ENCODE measurements at places on chromosomes 2 and 18.

- no peak for DNase-seq
Observed at GRCh38 chr2:28869494-28870145, 489 bp downstream of the TRMT61B start.

DNA sequence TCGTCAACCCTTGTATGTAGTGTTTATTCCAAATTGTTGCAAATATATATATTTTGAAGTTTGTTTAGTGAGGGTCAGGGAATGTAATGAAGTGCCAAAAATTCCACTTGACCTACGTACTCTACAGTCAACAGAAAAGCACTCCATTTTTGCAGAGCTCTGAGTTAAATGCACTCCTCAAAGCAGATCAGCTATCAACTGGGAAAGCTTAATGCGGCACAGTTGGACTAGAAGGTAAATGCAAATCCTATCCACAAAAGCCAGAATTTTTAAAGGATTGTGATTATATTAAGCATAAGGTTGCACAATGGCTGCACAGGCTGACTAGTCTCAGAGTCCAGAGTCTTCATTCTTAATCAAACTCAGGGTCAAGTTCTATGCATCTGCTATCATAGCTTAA, 577.1 kb downstream of the ARHGAP15 start:
- no peak for DNase-seq

DNA sequence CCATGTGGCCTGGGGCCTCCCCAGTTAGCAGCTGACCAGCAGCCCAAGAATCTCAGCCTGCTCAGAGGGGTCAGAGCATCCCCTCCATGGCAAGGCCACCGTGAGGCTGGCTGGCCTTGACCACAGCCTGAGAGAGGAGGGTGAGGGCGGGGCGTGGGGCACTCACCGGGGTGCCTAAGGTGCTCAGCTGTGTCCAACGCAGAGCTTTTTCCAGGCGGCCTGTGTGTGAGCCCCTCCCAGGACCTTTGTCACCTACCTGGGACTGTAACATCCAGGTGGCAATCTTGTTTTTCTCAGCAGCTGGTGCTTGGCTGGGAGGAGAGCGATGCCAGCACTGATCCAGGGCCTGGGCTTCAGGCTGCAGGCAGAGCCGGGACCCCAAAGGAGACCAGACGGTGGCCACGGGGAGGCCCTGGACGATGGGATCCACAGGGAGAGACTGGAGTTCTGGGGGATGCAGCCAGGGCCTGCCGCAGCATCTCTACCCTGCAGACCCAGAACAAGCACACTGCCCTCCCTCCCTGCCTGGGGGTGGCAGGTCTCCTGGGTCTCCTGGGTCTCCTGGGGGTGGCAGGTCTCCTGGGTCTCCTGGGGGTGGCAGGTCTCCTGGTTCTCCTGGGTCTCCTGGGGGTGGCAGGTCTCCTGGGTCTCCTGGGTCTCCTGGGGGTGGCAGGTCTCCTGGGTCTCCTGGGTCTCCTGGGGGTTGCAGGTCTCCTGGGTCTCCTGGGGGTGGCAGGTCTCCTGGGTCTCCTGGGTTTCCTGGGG, 12.3 kb downstream of the SNED1 start:
- DNase-seq = no peak

DNA sequence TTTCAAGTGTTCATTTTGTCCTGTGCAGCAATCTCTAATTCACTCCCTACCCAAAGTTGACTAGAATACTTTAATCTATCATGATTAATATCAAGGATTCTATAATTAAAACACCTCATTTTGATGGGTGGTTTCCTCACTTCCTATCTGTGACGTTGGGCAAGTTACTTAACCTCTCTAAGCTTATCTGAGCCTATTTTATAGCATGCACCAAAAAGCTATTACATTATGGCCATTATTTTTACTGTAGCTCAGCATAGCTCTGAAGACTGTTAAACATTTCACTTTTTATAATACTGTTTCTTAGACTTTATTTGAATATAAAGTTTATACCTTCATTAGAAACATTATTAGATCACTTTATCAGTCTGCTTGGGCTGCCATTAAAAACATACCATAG, 579.6 kb upstream of the NXPH2 start:
- no peak for DNase-seq

DNA sequence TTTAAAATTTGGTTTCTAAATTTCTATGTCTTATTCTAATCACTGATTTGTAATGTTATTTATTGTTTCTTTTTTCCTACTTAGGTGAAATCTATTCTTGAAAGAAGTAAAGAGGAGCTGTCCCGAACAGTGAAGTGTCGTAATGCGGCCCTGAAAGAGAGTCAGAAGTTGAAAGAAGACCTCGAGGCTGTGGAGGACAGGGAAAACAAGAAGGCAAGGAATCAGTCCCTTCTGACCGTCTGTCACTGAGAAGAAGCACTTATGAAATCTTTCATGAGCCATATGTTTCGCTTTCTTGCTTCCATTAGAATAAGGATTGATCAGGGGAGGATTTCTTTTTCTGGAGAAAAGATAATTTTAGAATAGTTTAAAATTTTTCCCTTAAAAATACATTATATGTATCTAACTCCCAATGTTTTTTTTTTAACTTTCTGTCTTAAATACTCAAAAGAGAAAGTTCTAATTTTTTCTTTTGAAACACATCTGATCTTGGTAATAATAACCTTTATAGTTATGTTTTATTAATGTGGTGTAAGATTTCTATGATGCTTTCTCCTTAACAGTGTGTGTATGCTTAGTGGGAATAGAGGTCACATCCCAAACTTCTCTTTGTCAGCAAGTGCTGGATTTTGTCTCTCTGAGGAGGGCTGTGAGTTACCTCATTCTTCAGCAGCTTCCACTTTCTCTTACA, 79.0 kb downstream of the CCDC150 start:
- no peak for DNase-seq

DNA sequence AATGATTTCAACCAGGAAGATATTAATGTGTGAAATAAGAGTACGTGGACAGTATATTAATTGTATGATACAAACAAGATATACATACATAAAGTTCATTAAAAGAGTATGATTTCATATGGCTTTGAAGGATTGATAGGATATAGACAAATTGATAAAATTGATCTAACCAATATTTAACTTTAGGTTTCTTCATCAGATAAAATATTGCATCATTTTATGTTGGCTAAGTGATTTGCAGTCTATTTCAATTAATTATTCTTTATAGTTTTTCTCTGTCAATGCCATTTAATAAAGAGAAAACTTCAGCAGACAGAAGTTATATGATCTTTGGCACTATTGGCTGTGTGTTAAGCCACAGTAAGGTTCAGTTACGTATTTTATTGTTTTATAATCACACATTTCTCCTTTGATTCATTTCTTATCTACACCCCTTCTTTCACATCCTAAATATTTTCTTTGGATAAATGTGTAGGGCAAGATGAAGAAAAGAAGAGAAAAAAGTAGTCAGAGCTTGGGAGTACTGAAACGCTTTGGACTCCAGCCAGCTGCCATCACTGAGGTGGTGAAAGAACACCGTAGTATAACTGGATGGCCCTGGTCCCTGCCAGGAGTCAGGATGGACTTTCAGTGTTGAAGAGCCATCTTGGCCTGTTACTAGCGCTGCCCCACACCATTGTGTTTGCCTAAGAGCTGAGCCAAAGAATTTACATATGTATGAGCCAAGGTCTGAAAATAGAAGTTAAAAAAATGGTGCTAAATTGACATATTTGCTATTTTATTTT, 9.8 kb upstream of the CPS1 start:
- no peak for DNase-seq

DNA sequence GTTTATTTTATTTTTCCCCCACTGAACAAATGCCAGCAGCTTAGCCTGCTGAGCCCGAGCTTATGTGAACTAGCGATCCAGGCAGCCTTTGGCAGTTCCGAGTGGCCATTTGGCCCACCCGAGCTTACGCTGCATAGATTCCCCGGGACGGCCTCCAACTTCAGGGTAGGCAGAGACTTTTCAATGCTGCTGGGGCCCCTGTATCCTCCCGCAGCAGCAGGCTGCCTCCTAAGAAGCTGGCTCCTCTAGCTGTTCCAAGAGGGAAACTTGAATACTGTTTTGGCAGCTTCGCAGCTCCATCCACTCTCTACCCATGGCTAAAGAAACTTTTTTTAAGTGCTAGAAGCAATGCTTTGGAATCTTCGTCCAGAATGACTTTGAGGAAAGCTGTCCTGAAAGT, 295.2 kb downstream of the SS18 start:
- no peak for DNase-seq

- DNase-seq = no peak
Observed at GRCh38 chr2:240810621-240811020, 9.4 kb downstream of the KIF1A start.

DNA sequence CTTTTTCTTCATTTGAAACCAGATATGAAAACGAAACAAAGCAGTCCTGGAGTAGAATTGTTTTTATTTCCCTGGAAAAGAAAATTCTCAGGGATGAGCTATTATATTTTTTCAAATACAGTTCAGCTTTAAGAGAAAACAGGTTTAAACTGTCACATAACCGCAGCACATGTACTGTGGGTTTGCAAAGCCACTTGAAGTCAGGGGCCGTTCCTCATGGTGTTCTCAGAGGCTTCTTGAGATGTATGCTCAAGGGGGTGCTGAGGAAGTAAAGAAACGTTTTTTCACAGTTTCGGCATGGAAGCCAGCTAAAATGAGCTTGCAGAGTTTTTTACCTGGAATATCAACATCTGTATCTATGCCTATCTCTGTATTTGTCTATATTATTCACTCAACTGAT, 225.3 kb downstream of the MC4R start:
- no peak for DNase-seq

DNA sequence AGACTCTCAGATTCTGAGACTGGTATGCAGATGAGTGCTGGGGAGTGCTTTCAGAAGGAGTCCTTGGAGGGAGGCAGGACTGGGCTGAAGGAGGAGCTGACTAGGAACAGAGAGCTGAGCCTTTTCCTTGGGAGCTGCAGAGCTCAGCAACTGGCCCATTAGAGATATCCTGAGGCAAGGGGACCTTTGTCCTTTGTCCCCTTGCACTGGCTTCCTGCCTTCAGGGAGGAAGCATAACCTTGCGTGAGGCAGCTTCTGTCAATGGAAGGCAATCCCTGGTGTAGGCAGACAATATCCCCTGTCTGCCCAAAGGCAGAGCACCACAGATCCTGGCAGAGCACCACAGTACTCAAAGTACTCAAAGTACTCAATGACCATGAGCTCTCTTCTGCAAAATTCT, 375.3 kb downstream of the HRH4 start:
- no peak for DNase-seq

DNA sequence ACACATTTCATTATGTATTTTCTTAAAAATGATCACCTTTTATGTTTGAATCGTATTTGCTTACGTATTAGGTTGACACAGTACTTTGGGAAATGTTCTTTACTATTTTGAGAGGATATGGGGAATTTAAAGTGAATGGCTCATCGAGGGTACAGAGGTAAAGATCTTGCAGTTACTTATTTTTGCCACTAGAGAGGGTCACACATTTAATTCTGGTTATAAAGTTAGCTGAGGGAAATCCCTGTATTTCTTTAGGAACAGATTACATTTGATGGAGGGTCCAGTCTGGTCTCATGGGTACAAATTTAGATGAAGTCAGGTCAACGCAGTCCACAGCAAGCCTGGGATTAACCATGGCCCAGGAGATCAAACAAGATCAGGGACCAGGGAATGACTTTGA, 24.5 kb downstream of the DYNC2LI1 start:
- DNase-seq = no peak

GRCh38 chr2:48991415-48992131, 162.7 kb downstream of the FSHR start:
- DNase-seq = no peak

DNA sequence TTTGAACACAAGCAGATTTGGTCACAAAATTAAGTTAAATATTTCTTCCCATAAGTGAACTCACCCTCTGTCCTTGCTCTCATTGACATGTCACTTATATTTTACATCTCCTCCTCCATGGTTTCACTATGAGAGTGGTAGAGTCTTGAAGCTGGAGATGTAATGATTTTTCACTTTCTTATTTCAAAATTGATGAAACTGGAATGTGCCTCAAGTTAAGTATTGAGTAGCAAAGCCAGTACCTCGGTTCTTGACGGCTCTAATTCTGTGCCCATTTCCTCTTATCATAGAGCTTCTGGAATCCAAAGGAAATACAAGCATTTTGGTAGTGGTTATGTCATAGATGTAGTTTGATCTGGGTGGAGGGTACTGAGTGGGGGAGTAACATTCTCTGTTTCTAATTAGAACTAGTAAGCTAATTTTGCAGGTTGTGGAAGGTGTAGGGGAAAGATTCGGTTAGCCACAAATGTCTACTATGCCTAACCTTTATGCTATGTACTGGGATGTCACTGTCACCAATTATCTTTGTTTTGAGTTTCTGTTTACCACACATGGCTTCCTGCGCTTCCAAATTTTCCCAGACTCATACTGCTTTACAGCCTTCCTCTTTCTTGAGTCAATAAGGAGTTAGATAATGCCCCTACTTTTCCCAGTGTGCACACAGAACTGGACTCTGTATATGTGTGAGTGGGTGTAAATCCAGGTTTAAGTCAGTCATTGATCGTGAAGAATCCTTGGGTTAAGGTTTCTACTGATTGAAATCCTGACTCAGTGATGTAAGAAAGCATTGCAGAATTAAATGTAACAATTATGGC, 96.8 kb downstream of the DIS3L2 start:
- no peak for DNase-seq

DNA sequence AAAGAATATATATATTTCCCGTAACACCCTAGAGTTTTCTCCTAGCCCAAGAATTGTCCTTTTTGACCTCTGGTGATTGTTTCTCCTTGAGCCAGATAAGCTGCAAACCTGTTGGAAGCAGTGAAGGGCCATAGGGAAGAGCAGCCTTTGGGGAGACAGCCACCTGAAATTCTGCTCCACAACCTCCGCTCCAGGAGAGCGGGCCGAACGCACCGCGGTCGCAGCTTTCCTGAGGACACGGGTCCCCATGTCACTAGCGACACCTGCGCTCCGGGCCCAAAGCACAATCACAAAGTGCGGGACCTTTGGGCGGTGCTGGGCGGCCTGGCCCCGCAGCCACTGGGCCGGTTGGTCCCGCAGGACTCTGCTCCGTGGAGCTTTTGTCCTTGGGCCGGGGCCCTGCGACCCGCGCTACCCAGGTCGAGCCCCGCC, 557 bp upstream of the DSG2 start:
- no peak for DNase-seq

GRCh38 chr2:593356-594026, 83.7 kb downstream of the TMEM18 start:
- no peak for DNase-seq

GRCh38 chr2:203886661-203887151, 19.1 kb downstream of the CTLA4 start:
- no peak for DNase-seq

- no peak for DNase-seq
Observed at GRCh38 chr2:227366769-227367426, 12.2 kb downstream of the TM4SF20 start.

DNA sequence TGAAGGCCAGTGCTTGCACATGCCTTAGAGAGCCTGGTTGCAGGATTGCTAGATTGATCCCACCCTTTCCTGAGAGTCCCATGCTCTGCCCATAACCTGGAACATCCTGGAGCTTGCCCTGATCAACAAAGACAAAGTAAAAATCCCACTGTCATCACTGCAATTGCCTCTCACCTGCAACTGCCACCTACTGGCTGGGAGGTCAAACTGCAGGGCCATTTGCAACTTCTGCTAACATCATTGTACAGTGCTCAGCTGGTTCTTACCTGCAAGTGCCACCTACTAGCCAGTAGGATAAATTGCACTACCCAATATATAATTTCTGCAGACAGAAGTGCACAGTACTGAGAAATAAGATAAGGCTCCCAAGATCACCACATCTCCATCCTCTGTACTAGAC, 947.5 kb downstream of the CPS1 start:
- no peak for DNase-seq

GRCh38 chr2:154710685-154711084, 12.2 kb downstream of the KCNJ3 start:
- DNase-seq = no peak
